ENCODE measurements at places on chromosomes 6 and 20.

DNA sequence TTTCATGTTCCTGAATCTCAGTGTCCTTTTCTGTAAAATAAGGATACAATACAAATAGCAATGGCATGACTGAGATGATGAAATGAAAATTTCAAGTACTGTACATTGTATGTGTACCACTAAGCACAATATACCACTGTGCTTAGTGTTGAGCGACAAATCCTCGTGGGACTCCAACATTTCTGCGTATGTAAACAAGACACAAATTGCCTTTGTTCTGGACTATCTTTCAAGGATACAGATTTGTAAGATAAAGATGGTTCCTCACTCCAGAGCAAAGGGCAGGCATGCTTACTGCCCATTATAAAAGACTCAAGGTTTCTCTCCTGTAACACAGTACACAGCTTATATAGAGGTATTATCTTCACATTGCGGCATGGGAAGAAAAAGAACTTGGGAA lies 6.0 kb downstream of the RARS2 start:
- DNase-seq = no peak

GRCh38 chr6:149095842-149096241 lies 221.7 kb upstream of the TAB2 start:
- DNase-seq = no peak

DNA sequence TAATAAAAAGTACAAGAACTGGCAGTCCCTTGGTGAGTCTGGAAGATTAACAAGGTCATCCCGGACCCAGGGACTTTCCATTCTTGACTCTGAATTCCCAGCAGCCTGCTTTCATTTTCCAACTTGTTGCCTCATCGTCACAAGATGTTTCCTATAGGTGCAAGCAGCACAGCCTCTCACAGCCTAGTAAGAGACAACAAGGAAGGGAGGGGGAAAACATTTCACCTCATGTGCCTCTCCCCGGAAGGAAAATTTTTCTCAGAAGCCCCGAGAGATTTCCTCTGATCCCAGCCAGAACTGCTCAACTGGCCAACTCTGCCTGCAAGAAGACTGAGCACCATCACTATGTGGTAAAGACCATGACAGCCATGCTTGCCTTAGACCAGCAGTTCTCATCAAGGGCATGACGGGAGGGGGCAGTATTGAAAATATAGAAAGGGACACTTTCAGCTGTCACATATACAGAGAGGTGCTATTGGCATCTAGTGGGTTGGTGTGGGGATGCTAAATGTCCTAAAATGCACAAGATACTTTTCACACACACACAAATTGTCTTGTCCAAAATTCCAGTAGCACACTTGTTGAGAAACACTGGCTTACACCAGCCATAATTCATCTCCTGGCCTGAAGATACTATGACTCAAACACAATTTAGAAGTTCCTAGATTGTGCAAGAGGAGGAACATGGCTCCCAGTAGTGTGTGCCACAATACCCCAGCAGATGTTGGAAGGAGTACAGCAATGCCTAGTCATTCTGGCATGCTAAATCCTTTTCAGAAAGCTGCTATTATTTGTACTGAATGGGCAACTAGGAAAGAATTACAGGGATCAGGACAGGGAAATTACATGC lies 10.8 kb upstream of the WTAP start:
- DNase-seq = no peak

DNA sequence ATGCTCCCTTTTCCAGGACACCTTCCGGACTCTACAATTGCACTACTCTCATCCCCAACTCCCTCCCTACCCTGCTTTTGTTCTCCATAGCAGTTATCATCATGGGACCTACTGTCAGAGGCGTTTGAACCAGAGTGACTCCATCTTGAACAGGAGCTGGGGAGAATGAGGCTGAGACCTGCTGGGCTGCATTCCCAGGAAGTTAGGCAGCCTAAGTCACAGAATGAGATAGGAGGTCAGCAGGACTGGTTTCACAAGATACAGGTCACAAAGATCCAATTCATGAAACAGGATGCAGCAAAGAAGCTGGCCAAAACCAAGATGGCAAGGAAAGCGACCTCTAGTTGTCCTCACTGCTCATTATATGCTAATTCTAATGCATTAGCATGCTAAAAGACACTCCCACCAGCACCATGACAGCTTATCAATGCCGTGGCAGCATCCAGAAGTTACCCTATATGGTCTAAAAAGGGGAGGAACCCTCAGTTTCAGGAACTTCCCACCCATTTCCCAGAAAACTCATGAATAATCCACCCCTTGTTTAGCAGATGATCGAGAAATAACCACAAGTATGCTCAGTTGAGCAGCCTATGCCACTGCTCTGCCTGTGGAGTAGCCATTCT lies 15.6 kb downstream of the SLC13A3 start:
- DNase-seq = no peak

DNA sequence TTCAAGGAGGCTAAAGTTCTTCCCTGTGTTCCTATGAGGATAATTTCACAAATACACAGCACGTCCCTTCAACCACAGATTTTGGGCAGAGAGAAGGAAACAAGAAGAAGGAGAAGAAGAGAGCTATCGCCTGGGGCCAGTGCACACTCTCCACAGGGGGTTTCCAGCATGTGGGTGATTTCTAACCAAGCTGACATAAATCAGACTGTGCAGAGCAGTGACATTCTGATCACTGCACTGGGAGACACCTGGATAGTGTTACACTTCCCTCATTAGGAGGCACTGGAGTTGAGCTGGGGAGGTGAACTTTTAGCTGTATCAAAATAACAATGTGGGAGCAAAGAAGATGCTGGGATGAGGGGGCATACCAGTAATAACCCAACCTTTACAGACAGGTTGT lies 71.8 kb upstream of the CENPW start:
- DNase-seq = no peak

GRCh38 chr6:158642097-158642601 lies 2.4 kb downstream of the DYNLT1 start:
- DNase-seq = no peak

- DNase-seq = no peak
These were observed 3.1 kb upstream of the POU3F2 start for GRCh38 chr6:98831057-98831958.

GRCh38 chr6:131643855-131644460 lies 6.9 kb downstream of the ENPP3 start:
- DNase-seq = no peak

GRCh38 chr20:61520893-61521460 lies 268.9 kb downstream of the CDH4 start:
- no peak for DNase-seq

DNA sequence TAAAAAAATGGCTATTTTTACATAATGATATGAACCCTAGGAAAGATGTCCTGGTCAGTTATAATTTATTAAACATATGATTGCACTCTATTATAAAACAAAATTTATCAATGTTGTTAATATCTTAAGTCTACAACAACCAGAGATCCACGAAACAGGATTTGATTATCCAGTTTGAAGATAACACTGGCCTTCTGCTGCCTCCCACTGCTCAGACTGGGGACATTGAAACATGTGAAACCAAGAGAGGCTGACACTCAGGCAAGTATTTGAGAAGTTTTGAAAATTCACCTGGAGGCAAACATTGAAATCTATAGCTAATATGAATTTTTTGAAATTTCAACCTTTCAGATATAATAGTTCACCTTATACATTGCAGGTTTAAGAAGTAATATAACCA lies 219.3 kb upstream of the HSF2 start:
- no peak for DNase-seq

DNA sequence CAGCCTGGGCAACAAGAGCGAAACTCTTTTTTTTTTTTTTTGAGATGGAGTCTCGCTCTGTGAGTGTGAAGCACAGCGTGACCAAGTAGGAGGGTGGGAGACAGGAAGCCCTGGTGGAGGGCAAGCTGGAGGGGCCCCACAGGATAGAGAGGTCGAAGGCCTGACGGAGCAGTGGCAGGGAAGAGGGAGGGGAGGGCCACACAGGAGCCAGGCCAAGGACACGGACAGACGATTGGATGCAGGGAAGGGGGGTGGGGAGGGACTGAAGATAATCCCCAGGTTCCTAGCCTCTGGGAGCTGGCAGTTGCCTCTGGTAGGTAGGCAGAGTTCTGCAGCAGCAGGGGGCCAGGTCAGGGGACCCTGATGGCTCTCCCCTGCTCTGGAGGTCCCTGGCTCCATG lies 10.8 kb upstream of the GUCA1A start:
- no peak for DNase-seq

- DNase-seq = no peak
These were observed 9.1 kb downstream of the PNLDC1 start for GRCh38 chr6:159809149-159809548.

DNA sequence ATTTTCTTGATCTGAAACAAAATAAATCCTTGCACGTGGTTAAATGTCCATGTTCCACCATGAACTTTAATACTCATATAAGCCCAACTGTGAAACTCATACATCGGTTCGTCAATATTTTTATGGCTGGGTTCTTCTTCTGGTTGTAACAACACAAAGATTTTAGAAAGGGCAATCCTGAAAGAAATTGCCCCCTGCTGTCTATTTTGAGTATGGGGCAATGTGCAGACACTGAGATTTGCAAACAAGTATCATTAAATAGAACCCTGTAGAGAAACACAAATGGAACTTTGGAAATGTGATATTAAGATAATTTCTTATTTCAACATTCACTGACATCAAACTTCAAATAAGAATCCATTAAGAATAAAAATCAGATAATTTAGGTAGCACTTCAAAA lies 80.2 kb upstream of the PHACTR1 start:
- no peak for DNase-seq

DNA sequence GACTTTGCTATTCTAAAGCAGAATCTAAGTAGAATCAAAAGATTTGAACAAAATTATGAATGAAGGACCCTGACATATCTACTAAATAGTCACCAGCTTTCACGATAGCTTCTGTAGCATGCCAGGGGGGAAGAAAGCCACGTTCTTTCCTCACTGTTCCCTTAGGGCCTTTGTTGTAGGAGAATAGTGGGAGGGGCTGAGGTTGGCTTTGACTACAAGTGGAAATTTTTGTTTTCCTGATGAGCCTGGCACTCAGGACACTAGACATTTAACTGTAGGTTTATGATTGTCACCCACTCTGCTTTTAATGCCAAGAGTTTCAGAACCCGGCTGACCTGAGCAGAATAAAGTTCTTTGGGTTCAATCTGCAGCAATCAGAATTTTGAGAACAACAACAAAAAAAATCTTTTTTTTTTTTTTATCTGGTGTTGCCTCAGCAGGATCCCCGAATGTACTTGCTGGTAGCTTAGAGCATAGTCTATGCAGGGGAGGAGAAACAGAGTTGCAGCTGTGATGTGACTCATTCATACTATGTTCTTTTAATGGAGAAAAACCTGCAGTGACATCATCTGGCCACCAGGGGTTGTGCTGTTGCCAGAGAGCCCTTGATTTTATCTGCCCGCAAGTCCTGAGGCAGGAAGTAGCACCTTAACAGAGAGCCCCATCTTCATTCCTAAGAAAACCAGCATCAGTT lies 38.5 kb downstream of the TPD52L1 start:
- DNase-seq = peak; percentile 45

DNA sequence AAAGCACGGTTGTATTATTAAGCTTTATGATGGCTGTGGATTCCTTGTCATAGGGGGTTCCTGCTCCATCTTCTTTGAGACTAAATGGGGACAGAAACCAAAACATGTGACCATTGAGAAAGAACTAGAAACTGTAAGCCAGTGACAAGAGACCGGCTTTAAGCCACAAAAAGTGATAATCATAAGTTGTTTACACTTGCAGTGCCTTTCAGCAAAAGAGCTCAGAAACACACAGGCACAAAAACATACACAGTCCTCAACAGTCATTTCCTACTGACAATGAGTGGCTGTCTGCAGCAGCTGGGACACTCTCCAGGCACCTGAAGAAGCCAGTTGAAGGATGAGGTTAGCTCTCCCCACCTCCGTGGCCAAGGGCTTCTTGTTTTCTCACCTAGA lies 20.0 kb upstream of the UBE2J1 start:
- no peak for DNase-seq

- no peak for DNase-seq
These were observed 112.3 kb upstream of the DTNBP1 start for GRCh38 chr6:15775076-15775634.

DNA sequence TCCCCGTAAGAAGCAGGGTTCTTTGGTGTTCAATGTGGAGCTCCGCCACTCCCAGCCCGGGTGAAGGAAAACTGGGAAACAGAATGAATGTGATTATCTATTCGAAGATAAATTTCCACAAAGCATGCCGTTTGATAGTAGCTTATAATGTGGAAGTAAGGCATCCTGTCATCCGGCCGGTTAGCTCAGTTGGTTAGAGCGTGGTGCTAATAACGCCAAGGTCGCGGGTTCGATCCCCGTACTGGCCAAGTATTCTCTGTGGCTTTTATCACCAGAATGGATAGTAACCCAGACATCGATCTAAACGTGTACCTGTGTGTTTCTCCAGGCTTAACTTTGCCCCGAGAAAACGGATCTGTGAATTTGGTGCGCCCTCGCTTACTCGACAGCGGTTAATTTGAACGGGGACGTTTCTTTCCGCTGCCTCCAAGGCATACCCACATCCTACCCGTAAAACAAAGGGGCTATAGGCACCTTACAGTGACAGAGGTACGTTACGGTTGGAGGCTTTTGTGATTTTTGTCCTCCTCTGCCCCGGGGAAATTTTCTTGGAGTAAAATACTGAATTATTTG lies 215.2 kb upstream of the ZNF184 start:
- DNase-seq = peak; percentile 70

GRCh38 chr20:44888226-44889103 lies 3.0 kb downstream of the YWHAB start:
- no peak for DNase-seq

GRCh38 chr6:111918825-111919224 lies 45.6 kb upstream of the FYN start:
- DNase-seq = no peak

DNA sequence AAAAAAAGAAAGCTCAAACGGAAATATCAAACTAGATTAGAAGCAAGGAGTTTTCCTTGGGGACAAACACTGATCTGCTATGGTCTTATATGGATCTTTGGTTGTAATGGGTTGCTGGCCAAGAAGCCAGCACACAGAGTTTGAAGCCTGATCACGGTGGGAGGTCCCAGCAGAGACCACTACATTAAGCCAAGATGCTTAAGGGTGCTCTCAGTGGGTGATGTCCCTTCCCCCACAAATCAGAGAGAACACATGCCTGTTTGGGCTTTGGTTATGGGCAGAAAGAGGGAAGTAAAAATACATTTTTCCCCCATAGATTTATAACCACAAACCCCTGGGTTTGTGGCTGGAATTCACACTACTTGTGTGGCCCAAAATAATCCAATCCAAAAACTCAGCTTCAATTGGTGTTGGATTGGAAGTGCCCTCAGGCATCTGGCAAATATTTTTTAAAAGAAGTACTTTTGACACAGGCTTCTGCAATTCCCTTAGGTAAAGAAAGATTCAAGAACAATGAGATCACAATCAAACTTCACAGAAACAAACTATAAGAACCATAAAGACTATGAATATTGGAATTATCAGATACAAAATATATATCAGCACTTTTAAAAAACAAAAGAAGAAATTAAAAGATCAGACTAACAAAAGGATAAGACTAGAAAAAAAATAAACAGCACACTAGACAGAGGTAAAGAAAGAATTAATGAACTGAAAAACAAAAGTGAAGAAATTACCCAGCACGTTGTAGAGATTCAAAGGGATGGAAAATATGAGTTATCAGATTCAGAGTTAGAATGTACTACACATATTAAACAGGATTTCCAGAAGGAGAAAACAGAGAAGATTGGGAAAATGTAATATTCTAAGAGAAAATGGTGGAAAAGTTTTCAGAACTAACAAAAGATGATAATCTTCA lies 44.7 kb downstream of the ESF1 start:
- no peak for DNase-seq

Measured in stimulated activated CD4-positive, alpha-beta T cell treated with anti-CD3 and anti-CD28 coated beads, Interleukin-12 subunit alpha, Interleukin-12 subunit beta, amount 100 ng/mL, for 48 hours (primary cell).